ENCODE measurements at places on chromosomes 5 and 9.

DNA sequence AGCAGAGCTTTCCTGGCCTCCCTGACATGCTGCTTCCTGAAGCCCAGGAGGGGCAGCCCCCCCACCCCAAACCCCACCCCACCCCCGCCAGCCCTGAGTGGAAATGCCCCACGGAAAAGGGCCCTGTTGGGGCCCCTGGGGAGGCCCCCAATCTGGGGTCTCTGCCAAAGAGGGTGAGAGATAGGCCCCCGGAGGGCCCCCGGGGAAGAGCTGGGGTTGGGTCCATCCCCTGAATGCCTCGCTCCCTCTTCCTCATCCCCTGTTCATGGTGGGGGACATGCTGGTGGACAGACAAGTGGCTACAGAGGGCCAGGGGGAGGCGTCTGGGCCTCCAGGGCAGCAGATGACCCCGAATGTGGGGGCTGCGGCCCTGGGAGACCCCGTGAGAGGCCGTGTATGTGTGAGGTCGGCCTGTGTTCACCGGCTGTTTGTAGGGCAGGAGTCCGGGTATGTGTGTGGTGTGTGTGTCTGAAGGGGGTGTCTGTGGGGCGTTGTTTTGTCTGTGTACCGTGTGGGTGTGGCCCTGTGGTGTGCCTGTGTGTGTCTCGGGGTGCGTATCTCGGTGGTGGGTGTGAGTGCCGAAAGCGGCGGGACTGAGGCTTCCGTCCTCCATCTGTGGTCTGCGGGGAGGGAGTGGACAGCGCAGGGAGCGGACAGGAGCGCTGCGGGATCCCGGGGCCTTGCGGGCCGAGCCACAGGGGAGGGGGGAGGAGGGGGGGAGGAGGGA, 11.3 kb downstream of the C9orf50 start:
- DNase-seq, result no peak

DNA sequence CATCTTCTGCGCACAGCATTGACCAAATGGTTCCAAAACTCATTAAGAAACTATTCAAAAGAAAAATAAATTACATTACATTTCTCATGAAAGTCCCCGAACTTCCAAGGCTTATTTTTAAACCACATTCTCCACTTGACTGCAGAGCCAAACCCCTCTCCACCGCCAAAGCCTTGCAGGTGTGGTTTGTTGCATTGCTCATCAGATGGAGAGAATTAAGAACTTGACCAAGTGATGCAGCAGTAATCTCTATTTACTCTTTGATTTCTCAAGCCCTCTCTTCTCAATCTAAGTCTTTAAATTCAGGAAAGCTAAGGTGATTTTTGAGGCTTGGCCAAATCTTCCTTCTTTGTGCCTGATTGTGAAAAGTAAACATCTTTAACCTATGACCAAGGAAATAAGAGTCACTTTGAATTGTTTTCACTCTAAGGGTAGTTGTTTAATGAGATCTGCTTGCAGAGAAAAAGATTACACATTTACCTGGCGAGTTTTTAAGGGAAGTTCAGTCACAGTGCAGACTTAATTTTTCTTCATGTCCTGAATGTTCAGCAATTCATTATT, 290.5 kb upstream of the ITGA1 start:
- DNase-seq, result no peak

GRCh38 chr9:112501287-112501686, 14.7 kb downstream of the KIAA1958 start:
- DNase-seq, result no peak

DNA sequence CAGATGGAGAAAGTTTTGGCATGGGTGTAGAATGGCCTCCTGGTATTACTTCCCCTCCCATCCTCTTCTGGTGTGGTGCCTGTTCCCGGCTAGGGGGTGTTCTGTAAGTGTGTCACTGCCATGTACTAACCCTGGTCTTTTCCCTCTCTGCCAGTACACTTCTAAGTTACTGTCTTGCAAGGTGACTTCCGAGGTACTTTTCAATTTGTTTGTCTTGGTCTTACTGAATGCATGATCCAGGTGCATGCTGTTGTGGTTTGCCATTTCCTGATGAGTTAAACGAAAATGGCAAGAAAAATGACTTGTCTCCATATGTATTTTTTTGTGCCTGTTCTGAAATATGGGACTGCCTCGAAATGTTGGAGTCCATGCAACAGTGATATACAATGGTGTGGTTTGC, 46.0 kb downstream of the C9orf152 start:
- no peak for DNase-seq

All from activated naive CD4-positive, alpha-beta T cell (primary cell).